ENCODE measurements at places on chromosomes 13 and 19.

- no peak for DNase-seq
Observed at GRCh38 chr13:89755729-89756492, 1591.6 kb upstream of the MIR17HG start.

DNA sequence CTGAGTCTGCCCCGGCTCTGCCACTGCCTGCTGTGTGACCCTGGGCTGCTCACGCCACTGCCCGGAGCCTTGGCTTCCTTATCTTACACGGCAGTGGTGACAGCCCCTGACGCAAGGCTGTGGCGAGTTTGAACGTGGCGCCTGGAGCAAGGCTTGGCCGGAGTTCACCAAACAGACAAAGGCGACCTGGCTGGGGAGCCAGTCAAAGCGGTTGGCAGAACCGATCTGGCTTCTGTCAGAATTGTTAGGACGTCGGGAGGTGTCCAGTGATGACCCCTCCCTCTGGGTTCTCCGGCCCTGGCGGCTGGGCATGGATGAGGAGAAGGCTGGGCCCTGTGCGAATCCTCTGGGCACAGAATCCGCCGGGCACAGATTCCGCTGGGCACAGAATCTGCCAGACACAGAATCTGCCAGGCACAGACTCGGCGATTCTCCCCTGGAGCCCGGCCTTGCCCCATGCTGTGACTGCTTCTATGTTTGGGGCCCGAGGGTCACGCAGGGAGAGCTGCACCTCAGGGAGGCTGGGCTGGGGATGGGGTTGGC lies 11.7 kb upstream of the TMEM255B start:
- no peak for DNase-seq

GRCh38 chr19:18436671-18437490 lies 1.1 kb downstream of the ISYNA1 start:
- DNase-seq: peak; percentile 89

DNA sequence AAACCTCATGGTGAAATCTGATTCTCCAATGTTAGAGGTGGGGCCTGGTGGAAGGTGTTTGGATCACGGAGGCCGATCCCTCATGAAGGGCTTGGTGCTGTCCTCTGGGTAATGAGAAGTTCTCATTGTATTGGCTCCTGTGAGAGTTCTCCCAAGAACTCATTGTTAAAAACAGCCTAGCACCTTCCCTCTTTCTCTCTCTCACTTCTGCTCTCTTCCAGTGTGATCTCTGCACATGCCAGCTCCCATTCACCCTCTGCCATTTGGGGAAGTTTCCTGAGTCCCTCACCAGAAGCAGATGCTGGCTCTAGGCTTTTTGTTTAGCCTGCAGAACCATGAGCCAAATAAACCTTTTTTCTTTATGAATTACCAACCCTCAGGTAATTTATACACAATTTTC lies 3.1 kb upstream of the SUCLA2 start:
- DNase-seq: no peak

DNA sequence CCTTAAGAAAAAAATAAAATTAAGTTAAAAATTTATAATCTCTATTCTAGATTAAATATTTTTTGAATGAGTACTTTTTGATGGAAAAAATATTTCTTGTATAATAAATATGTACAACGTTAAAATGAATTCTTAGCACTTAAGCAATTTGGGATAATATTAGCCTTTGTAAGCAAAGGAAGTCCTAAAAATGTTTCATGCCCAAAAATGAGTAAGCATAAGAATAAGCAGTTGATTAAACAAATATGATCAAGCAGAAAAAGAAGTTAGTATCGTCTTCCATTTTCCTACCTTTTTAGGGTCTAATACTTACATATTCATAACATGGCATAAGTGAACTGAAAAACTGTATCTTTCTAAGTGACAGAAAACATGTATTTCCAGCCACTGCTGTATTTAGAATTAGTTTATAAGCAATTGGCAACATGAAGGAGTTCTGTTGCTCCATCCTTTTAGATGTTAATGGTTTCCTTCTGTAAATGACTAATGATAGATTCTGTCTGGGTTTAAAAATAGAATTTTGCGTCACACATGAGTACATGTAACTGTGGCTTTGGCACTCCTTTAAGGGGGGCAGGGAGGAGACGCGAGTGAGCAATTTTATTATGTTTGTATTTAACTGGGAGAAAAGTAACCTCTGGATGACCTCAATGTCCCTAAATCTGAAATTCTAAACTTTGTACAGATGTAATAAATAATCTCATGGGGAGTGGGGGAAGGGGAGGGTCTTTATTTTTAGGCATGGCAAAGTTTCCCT lies 237.4 kb downstream of the RGCC start:
- peak; percentile 97 for DNase-seq

DNA sequence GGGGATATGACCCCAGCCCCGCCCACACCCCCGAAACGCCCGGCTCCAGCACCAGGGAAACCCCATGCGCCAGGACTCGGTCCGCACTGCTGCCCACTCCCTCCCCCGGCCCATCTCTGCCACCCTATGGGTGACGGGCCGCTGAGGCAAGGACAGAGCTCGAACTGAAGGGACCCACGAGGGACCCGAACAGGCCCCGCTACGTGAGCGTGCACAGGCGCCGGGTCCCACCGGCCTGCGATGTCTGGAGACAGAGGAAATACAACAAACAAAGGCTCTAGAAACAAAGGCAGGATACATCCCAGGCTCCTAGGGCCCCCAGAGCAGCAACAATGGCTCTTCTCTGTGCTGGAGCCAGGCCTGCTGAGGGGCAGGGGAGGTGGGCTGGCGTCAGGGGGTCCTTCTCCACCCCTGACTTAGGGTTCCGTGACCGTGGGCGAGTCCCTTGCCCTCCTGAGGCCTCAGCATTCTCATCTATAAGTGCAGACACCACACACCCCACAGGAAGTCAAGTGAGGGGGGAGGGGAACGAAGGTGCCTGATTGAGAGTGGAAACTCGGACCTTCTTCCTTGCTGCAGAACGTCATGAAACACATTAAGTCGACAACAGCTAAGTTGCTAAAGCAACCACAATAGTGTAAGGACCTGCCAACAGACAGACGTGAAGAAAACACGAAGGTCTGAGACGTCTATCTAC lies 3.1 kb downstream of the ABHD17A start:
- no peak for DNase-seq

DNA sequence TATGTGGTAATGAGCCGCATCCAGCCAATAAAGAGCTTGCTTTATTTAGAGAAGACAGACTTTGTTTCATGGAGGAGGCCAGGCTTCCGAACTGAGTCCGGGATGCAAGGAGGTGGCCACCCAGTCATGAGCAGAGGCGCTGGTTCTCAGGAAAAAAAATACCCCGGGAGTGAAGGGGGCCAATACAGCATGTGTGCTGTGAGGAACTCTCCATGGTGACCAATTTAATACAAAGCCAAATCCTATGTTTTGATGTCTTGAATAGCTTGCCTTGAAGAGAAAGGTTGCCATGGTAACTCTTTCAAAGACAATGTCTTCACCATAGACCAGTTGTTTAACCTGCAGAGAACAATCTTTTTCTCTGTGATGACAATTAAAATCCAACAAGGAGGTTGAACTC lies 43.4 kb upstream of the PDCD5 start:
- DNase-seq: no peak

DNA sequence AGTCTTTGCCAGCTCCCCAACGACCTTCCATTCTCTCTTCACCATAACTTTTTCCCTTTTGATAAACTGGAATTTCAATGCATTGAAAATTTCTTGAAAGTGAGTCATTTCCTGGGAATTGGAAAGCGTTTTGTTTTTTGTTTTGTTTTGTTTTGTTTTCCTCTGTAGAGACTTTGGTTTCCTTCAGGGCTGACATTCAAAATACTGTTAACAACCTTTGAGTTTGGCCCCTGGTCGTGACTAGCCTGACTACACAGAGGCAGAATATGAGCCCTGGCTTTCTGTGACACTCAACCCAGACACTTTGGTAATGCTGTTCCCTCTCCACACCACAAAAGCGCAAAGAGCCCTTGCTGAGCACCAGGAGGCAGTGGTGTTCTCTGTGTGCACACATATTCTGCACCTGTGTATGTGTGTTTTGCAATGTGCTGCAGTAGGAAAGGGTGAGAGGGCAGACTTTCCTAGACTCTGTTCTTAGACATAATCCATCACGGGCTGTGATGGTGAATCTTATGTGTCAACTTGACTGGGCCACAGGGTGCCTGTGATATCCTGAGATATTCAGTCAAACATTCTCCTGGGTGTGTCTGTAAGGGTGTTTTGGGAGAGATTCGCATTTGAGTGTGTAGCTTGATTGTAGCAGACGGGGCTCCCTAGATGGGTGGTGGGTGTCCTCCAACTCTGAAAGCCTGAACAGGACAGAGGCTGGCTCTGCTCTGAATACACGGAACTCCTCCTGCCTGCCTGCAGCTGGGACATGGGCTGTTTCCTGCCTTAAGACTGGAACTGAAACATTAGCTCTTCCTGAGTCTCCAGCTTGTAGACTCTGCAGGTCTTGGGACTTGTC lies 29.5 kb upstream of the ANKRD10 start:
- DNase-seq: peak; percentile 52

- no peak for DNase-seq
Observed at GRCh38 chr13:53683608-53684007, 655.0 kb downstream of the OLFM4 start.

DNA sequence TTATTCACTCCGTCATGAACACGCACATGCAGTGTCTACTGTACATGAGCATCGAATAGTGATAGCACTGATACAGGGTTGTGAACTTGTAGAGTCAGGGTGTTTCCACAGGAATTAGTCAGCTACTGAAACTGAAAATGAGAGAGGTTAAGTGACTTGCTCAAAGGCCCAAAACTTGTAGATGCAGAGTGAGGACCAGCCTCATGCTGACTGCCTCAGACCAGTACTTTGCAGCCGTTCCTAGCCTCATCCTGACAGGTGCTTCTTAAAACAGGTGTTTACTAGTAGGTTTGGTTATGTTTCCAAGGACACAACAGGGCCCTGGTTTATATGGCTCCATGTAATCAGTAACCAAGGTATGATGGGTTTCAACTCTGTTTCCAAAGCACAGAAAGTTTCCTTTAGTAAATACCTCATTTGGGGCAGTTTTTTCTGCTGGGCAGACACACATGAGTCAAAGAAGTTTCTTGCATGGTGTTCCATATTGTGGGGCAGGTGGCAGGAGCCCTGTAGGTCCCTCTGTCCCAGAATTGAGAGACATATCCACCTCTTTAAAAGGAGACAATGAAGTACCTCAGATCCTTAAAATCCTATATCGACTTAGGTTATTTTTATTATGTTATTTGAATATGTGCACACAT lies 16.0 kb downstream of the FGF9 start:
- no peak for DNase-seq

- peak; percentile 76 for DNase-seq
Observed at GRCh38 chr13:49300739-49301589, 53.2 kb downstream of the CDADC1 start.

- DNase-seq: no peak
Observed at GRCh38 chr19:39704181-39705044, at the start of gene LGALS14. Gene LGALS14 (plus strand): TSS chr19:39704481. CDS start chr19:39704529, 48 bp downstream.

DNA sequence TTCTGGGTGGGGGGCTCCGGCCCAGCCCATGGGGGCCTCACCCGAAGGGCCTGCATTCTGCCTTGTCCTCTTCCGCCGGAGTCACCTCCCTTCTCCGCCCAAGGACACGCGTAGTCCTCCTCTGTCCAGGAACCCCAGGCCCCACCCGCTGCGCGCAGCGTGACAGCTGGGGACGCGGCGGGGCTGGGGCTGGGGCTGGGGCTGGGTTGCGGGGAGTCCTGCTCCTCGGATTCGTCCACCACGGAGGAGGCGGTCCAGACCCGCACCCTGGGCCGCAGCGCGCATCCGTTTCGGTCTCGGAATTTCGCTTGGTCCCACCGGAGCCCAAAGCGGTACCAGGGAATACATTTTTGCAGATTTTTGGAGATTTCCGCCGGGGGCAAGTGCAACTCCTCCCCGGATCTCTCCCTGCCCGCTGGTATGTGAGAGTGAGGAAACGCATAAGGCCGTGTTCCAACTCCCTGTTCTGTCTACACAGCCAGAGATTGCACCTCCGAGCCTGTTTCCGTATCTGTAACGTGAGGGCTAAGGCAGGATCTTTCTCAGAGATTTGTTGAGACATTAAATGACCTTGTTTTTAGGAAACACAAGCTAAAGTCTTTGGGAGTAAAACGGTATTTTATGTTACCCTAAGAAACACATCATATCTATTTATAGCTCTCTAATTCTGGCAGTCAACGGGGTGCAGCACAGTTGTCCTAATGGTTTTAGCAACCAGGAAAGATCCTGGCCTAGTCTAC lies at the start of gene COX7A1:
COX7A1 (minus strand) TSS at position 96 of the 740 bp plus-strand sequence; CDS start at position 56, 40 bp downstream.
- DNase-seq: peak; percentile 67

GRCh38 chr13:41394166-41394565 lies 63.2 kb upstream of the RGCC start:
- DNase-seq: no peak

- DNase-seq: no peak
Observed at GRCh38 chr13:80454245-80454644, 113.3 kb upstream of the SPRY2 start.

DNA sequence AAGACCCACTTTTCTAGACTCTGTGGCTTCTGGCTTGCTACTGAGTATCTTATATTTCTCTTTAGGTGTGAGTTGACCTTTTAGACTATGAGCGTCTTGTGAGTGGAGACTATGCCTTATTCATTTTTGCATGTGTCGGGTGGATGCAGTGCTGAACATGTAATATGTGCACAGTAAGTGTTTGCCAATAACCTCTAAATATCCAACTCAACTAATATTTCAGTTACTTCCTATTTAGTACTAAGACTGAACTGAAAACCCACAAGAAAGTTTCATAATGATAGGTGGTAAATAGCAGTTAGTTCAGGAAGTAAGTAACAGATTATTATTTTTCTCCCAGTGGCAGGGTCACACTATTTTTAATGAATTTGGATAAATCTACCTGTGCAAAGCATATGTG lies 269.3 kb downstream of the KCNRG start:
- no peak for DNase-seq

- DNase-seq: peak; percentile 89
Observed at GRCh38 chr19:1566392-1567115, 1.6 kb downstream of the MEX3D start.

DNA sequence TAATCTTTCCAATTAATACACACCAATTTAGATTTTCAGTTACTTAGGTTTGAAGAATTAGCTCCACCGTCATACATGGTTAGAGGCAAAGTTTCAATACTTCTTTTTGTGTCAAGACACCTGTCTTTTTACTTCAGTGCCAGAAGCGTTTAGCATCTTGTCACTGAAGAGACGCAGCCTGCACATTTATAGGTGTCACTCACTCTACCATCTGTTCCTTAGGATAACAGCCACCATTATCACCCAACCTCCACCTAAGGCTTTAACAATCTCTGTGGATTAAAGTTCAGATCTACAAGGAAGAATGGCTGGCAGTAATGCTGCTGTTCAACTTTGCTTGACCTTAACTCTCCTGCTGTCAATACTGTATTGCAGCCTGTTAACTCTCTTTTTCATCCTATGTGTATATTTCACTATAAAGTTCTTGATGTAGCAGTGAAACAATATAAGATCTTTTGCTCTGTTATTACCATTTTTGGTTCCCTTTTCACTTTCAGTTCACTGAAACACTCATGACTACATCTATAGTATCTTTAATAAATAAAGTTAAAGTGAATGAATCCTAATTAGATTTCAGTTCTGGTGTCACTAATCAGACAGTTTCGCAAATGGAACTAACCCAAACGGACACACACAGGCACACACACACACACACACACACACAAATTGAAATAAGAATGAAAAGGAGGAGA lies 435.6 kb downstream of the PCDH9 start:
- DNase-seq: no peak

All from EH (cell line).